ENCODE measurements at places on chromosomes 3 and 15.

DNA sequence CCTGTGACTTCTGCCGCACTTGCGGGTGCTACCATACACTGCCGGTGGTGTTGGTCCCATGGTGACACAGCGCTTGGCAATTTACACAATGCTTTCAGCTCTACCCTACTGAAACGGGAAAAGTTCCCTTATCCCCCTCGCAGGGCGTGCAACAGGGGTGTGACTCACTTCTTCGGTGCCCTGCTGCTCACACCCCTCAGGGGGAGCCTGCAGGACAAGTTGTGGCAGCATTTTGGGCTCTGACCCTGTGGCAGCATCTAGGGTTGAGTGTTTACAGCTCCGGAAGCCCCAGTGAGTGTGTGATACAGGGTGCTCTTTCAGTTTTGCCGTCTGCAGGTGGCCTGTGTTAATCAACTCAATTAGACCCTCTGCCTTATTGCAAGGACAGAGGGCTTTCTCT, 324.7 kb upstream of the RGMA start:
- no peak for DNase-seq

DNA sequence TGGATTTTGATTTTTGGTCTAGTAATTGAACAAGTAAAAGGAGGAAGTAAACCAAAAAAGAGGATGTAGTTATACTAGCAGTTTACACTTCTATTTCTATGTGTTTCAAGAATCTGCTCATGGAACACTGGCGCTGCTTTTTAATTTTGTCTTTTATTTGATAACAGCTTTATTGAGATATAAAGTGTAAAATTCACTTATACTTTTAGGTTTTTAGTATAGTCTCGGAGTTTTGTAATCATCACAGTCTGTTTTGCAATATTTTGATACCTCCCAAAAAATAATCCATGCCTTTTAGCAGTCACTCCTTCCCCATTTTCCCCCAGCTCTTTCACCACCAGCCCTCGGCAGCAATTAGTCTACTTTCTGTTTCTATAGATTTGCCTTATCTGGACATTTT, 18.0 kb downstream of the UBE2E2 start:
- DNase-seq = no peak

GRCh38 chr15:31480356-31481025, 153.9 kb downstream of the KLF13 start:
- no peak for DNase-seq

DNA sequence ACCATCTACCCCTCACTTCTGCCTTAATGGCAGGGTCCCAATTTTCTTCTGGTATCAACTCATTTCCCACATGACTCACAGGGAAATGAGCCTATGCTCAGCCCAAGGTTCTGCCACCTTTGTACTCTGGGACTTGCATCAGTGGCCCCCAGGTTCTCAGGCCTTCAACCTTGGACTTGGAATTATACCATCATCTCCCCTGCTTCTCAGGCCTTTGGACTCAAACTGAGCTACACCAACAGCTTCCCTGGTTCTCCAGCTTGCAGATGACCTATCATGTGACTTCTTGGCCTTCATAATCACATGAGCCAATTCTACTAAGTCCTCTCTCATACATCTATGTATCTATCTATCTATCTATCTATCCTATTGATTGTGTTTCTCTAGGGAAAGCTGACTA, 149.5 kb downstream of the PLCH1 start:
- no peak for DNase-seq

- no peak for DNase-seq
These were observed 23.6 kb upstream of the FMN1 start for GRCh38 chr15:33218071-33218491.

GRCh38 chr3:119380697-119381096, 82.7 kb downstream of the TMEM39A start:
- no peak for DNase-seq

DNA sequence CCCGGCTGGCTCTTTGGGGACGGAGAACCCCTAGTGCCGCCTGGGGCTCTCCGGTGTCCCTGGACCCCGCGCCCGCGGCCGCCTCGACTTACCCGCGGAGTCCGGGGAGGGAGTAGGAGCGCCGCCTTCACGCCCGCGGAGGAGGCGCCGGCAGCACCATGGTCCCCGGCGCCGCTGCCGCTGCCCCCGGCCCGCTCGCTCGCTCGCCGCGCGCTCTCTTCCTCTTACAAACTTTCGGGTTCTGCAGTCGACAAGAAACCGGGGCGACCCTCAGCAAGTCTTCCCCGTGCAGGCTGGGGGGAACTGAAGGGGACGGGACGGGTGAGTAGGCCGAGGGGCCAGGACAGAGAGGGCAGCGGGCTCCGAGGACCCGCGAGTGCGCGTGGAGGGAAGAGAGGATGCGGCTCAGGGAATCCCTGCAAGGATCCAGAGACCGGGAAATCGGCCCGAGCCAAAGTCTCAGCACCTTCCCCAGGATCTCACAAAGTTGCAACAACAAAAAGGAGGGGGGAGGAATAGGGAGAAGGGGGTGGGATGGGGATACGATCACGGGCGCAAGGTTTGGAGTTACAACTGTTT, 2.0 kb downstream of the FOXP1 start:
- no peak for DNase-seq

DNA sequence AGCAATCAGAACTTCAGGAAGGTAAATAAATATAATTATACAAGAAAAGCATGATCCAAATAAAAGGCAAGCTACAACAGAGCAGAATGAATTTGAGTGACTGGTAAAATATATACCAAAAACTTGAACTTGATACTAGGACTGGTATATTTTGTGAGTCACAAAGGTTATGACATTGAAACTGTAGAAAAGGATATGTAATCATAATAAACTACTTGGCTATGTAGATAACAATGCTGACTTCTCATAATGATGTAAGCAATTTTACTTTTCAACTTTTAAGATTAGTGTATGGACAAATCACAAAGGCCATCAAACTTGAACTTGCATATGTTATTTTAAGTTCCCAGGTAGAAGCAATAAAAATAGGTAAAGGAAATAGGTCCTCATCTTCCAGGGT, 384.5 kb upstream of the NECTIN3 start:
- no peak for DNase-seq

- DNase-seq = no peak
These were observed 7.9 kb upstream of the CPNE4 start for GRCh38 chr3:132042681-132043080.

- no peak for DNase-seq
These were observed 43.2 kb downstream of the NBEAL2 start for GRCh38 chr3:47022641-47023071.

- peak; percentile 39 for DNase-seq
These were observed 778 bp upstream of the AP4E1 start for GRCh38 chr15:50907601-50908208.

DNA sequence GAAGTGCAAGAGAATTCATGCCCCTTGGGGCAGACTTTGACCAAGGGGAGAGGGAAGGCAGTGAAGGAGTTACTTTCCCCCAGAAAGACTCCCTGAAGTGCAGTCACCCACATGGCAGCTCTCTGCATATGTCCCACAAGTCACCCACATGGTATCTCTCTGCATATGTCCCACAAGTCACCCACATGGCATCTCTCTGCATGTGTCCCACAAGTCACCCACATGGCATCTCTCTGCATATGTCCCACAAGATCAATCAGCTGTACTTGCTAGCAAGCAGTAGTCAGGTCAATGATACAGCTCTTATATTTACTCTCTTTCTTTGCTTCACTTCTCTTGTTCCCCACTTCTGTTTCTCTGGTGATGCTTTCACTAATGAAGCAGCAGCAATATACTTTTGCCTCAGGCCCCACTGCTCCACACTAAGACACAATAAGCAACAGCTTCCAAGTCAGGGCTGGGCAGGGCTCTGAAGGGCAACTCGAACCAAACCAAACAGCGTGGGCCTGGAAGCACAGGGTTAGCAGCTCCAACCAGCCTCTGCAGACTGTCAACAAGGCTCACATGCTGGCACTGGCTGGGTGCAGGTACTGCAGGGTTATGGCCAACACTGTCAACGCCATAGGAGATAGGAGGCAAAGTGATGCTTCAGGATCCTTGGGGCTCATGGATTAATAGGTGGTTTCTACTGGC, 46.7 kb downstream of the THBS1 start:
- DNase-seq = no peak

GRCh38 chr3:133700351-133700750, 38.6 kb upstream of the TOPBP1 start:
- no peak for DNase-seq

DNA sequence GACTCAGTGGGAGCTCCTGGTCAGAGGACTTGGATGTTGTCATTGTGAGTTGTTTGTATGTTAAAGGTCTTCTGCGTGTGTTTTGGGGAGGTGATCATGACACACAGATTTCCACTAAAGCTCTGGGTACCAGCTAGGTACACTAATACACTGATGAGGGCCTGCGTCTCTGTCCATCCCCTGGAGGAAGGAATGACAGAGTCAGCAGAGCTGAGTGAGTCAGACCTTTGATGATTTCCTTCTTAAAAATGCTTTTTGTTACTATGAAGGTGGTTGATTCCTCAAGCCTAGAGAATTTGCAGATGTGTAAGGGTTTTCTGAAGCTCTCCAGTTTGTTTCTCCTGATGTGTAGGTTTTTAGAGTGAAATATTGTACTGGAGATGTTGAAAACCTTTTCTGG, 424.1 kb upstream of the TPM1 start:
- no peak for DNase-seq

DNA sequence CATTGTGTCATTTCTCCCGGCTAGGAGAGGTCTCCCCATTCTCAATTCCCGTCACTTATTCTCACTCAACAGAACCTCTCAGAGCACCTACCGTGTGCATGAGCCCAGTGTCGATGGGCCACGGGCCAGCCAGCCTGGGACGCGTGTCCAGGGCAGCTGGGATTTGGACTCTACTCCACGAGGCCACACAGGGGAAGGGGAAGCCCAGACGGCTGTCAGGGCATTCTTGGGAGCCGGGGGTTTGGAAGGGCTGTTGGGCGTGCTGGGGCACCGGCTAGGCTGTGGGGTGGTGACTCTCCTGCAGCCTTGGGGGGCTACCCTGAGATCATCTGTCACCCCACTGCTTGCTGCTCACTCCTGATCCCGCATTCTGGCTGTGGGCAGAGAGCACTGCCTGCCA, 41.7 kb upstream of the PCSK6 start:
- DNase-seq = no peak

- DNase-seq = no peak
These were observed 4.9 kb downstream of the IL17RD start for GRCh38 chr3:57160076-57160764.

DNA sequence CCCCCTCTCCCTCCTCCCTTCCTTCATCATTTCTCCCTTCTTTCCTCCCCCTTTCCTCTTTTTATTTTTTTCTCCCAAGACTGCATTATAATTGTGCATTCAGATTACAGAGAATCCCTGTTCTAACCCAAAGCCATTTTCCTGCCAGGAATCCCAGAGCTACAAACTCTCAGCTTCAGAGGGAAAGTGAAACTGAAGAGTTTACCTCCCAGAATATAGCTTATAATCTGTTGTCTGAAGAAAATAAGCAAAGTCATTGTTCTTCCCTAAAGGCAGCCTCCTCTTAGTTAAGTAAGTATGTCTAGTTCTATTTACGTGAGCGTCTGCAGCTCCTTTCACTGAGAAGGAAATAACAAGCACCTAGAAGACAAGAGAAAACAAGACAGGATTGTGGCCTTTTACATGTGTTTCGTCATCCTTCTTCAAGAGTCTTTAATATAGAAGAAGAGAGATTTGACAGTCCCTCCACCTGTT, 97.2 kb downstream of the CHST2 start:
- no peak for DNase-seq

- no peak for DNase-seq
These were observed 85.9 kb downstream of the FAIM start for GRCh38 chr3:138694287-138695007.

DNA sequence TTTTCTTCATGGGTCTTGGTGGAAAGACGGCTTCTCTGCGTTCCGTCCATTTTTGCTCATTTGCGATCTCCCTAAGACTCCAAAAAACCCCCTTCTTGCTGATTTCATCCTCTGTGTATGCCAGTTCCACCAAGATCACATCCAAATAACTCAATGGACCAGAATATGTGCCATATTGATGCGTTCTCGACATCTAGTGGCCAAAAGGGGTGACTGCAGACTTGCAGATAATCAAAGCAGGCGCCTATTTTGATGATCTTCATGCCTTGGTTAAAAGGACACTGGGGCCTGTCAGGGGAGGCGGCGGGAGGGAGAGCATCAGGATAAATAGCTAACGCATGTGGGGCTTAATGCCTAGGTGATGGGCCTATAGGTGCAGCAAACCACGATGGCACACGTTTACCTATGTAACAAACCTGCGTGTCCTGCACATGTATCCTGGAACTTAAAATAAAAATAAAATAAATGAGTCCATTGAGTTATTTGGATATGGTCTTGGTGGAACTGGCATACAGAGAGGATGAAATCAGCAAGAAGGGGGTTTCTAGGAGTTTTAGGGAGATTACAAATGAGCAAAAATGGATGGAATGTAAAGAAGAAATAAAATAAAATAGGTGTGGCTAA, 104.2 kb upstream of the RAD18 start:
- DNase-seq = peak; percentile 20

DNA sequence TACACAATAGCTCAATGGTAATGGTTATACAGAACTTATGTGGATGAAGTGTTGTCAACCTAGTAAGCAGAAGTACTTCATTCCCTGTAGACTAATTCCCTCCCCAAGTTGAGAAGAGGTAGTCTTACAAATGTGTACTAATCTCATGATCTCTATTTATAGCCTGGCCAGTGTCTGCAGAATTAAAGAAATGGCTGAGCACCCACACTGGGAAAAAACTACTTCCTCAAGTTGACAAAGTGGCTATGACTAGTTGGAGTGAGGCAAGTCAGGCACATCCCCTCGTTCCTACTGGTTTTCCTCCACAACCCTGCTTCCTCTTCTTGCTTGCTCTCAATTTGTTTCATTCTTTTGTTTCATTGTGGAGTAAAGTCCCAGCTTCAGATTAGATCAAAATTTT, 566.7 kb upstream of the ZNF717 start:
- no peak for DNase-seq

DNA sequence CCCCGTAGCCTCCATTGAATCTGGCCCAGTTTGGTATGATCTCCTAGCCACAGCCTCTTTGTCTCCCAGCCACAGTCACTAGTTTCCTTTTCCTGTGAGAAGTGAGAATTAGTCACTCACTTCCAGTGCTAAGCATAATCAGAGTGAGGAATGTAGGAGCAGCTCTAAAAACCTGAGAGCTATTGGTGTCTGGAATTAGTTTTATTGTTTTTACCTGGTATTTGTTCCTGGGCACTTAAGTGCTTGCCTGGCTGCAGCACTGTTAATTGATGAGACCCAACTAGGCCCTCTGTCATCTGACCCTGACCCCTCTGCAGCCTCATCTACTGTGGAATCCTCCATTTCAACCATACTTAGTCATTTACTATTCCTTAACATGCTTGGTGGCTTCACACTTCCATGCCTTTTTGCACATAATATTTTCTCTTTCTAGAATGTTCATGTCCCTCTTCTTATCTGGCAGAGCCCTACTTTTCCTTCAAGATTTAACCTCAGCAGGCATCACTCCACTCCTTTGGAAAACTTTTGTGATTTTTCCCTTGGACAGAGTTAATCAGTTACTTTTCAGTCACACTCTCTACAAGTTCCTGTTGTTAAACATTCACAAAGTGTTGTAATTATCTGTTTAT, 48.8 kb downstream of the PDE8A start:
- DNase-seq = no peak

- no peak for DNase-seq
These were observed 1.1 kb upstream of the PARP15 start for GRCh38 chr3:122576174-122576940.

Data from CMK (cell line).